ENCODE measurements at places on chromosomes 2 and 18. TPM values are rescaled to one million over a fixed set of nuclear protein-coding genes. Genes with fewer than 3 reads are reported as not detected.
A peak's percentile ranks its signal among the peaks of the same experiment; 100 is the strongest.

DNA sequence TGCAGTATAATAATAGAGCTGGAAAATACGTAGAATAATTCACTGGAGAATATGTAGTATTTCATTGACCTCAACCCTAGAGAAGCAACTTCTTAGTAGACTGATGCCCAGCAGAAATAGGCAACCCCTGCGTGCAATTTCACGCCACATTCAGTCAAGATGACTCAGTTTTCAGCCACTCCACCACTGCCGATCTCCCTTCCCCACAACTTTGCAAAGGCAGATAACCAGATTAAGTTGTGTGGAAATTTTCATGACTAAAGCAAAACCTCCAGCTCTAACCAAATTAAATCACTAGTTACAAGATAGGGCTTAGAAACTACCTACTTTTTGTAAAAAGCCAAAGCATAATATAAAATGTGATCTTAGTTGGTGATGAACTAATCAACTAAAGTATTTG, 63.3 kb upstream of the STK17B start:
- DNase-seq, result no peak

- no peak for DNase-seq
Measured at GRCh38 chr2:62817348-62817747, 111.8 kb downstream of the EHBP1 start.

GRCh38 chr2:128786316-128786715, 467.6 kb upstream of the HS6ST1 start:
- no peak for DNase-seq

DNA sequence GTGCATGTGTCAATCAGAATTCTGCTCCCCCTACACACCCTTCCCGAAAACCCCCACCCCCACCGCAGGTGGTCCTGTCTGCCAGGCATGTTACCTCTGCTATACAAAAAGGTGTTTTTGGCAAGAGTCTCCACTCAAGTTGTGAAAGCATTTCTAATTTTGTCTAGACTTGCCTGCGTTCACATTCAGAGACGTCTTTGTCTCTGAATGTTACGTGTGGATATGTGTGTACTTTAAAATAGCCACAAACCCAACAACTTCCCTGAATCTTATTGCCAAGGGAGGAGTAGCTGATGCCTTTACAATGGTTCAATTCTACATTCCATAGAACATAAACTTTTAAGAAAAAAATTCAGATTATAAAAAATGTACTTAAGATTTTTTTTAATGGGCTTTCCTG, 66.6 kb downstream of the ITGA4 start:
- no peak for DNase-seq

GRCh38 chr2:85179541-85179940, 46.3 kb downstream of the TCF7L1 start:
- no peak for DNase-seq

DNA sequence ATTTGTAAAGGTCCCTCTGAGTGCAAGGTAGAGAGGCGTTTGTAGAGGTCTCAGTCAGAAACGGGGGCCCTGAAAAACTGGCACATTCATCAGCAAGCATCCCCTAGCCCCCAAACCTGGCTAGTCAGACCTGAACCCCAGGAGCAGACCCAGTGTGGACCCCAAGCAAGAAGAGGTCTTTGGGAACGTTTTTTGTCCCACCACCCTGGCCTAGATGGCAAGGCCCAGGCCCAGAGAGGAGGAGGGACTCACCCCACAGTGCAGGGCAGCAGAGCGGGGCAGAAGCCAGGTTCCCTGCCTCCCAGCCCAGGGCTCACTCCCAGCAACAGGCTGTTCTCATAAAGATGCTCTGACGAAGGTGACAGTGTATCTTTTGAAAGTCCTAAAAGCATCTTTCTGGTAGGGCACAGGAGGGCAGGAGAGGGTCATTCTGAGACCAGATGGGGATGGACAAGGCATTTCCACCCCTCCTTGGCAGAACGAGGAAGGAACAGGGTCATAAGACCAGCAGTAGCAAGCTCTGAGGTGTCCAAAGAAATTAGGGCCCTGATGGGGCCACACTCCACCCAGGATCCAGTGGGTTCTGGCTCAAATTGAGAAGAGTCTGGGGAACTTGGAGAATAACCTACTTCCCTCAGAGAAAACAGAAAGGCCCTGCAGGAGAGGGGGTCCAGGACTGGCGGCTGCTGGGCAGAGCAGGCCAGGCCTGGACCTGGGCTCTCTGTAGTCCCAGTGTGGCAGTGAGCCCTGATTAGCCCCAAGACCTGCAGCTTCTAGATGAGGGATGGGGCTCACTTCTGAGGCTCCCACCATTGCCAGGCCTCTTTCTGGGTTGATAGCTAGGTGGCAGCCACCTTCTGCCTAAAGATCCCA, 18.2 kb downstream of the ADRA2B start:
- peak; percentile 13 for DNase-seq

GRCh38 chr18:61582202-61582710, 249.0 kb downstream of the CDH20 start:
- DNase-seq, result no peak

DNA sequence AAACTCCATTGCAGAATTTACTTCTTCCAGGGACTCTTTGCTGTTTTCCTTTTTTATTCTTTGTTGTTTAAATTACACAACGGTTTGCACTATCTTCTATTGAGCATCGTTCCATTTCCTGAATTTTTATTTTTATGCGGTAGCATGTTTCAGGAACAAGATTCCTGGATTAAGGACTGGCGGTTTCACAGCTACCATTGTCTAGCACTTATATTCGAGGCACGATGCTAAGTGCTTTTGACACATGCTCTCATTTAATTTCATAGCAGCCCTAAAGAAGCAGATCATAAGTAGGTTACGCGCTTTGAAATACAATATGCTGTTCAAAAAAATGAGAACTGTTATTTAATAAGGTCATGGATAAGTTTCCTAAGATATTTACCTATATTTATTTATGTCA, 354.4 kb downstream of the ARL6IP6 start:
- DNase-seq, result no peak

GRCh38 chr2:109201465-109202327, 72.7 kb downstream of the SH3RF3 start:
- no peak for DNase-seq

DNA sequence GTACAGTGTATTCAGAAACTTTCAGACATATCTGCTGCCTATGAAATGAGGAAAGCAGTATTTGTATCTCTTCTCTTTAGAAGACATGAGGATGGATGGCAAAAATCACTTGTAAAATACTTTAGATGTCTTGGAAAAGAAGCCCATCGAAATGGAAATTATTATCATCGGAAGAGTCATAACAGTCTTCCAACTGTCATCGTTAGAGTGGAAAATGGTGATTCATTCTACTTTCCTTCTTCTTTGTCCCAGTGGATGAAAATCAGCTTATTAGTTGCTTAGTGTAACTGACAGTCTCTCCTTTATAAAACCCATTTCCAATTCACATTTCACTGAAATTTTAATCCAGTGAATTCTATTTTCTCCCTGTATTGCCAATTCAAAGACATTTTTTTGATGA, 1323.7 kb upstream of the PIK3C3 start:
- no peak for DNase-seq

DNA sequence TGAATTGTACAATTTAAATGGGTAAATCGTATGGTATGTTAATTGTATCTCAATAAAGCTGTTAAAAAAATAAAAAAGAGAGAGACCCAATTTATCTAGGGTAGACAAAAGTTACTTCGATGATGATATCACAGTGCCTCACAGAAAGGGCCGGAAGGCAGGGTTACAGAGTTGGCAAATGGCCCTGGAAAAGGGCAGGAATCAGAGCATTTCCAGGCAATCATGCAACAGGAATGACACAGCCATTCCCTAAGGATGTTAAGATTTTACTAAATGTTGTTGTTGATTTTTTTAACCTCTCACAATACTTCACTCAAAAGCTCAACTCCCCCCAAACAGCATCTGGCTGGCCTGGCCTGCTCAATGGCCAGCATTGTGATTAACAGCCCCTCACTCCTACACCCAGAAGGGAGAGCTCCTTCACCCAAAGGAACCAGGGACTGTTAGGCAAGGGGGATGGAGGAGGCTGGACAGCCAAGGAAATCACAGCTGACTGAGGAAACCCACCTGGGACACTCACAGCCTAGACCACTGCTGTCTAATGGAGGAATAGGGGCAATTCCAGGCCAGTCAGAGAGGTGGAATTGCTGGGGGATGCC, 7.7 kb upstream of the SP100 start:
- DNase-seq, result no peak

DNA sequence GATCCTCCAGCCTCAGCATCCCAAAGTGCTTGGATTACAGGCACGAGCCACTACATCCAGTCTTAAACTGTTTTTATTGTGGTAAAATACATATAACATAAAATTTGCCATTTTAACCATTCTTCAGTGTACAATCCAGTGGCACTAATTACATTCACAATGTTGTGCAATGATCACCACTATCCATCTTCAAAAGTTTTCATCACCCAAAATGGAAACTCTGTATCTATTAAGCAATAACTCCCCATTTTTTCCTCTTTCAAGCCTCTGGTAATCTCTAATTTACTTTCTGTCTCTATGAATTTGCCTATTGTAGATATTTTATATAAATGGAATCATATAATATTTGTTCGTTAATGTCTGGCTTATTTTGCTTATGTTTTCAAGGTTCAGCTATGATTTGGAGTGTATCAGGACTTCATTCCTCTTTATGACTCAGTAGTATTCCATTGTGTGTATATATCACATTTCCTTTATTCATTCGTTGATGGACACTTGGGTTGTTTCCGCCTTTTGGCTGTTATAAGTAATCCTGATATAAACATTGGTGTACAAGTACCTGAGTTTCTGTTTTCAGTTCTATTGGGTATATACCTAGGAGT, 71.8 kb downstream of the GFPT1 start:
- DNase-seq, result no peak

GRCh38 chr2:217398860-217399259, 539.0 kb upstream of the TNP1 start:
- DNase-seq, result no peak

GRCh38 chr18:62289047-62289446, 36.1 kb upstream of the TNFRSF11A start:
- DNase-seq, result no peak

DNA sequence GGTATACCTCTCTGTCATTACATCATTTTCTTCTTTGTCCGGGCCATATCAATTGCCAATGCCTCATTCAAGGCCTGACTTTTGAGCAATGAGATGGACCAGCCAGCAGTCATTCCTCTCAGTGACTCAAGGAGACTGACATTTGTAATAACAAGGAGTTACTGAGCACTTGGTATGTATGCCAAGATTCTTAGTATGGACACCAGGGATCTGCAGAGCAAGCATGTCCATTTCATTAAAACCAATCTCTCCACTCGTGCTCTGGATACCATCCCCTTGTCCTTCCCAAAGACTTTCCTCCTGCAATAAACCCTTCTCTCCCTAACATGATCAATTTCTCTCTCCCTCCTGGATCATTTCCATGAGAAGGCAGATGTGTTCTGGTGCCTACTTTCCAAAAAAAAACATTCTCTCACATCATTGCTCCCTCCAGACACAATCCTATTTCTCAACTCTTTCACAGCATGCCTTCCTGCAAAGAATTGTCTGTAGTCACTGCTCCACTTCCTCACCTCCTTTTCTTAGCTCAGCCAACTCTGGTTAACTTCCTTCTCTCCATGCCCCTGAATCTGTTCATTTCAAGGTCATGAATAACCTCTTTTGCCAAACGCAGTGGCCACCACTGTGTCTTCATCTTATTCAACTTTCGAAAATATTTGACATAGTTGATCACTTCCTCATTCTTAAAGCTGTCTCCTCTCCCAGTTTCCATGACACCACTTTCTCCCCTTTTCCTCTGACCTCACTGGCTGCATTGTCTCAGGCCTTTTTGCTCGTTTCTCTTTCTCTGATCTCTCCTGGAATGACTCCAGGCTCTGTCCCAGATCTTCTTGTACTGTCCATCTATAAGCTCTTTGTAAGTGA, 102.8 kb upstream of the CYP1B1 start:
- no peak for DNase-seq

GRCh38 chr2:181394741-181395437, 62.3 kb upstream of the ITGA4 start:
- DNase-seq, result no peak

DNA sequence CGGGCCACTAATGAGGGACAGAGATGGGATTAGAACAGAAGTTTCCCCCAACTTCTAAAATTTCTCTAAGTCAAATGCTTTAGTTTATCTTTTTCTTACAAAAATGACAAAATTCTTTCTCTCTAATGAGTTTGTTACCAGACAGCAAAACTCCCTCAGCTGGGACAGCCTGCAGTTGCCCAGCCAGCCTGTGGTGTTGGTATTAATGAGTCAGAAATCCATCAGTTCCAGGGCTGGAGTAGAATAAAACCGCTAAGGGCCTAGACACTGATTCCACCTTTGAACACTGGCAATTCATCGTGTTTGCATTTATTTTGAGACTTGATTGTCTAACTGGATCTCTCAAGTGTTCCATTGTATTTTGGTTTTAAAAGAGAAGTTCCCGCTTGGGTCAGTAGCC, 38.3 kb upstream of the SMAD2 start:
- no peak for DNase-seq

GRCh38 chr18:3782901-3783300, 332.9 kb downstream of the TGIF1 start:
- DNase-seq, result no peak

GRCh38 chr2:130363479-130363878, 7.6 kb downstream of the PTPN18 start:
- DNase-seq, result no peak

DNA sequence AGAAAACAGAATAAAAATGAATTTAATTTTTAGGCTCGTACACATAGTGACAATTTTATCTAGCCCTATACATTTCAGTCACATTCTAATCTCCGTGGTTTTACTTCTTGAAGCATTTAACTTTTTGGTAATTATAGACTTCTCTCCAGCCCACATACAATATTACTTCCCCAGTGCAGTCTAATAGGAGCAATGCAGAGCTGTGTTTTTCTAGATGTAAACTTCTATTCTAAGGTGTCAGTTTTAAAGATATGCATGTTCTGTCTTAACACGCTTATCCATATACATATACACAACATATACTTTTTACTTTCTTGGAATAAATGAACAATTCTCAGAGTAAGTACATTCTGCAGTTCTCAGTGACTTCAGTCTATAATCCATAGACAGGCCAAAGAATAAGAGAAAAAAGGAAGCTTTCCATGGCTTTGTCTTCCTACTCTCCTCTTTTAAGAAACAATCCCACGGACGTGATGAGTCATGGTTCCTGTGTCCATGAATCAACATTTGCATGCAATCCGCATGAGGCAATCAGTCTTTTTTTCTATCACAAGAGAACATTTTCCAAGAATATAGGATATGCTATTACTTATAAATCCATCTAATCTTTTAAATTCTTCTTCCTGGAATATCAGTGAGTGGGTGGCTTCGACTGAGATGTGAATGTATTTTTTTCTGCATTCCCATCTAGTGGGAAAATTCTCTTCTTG, 42.8 kb downstream of the CCDC102B start:
- peak; percentile 41 for DNase-seq

DNA sequence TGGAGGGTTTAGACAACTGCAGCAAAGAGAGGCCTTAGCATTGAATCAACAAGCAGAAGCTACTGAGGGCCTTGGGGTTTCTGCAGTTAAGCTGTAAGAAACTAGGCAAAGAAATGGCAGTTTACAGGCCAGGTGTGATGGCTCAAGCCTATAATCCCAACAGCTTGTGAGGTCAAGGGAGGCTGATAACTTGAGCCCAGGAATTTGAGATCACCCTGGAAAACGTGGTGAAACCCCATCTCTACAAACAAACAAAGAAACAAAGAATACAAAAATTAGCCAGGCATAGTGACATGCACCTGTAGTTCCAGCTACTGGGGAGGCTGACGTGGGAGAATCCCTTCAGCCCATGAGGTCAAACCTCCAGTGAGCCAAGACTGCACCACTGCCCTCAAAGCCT, 421.6 kb upstream of the CHST9 start:
- DNase-seq, result no peak

The IL1RL2 gene
- 5.3 TPM for total RNA-seq

The C2orf78 gene
- not detected for total RNA-seq

The LRRC30 gene
- total RNA-seq, result not detected

The TMEM214 gene
- total RNA-seq, result 68.5 TPM

The IL37 gene
- total RNA-seq, result not detected

The IL1RN gene
- 8.8 TPM for total RNA-seq
